Left cardiac atrium (tissue), 4 donors: ENCODE measurements at places on chromosomes 2 and 18. TPM values are rescaled to one million over a fixed set of nuclear protein-coding genes. Genes with fewer than 3 reads are reported as not detected.

- DNase-seq, result peak; percentile 46
Observed at GRCh38 chr2:54497763-54498680, 41.9 kb downstream of the SPTBN1 start.

DNA sequence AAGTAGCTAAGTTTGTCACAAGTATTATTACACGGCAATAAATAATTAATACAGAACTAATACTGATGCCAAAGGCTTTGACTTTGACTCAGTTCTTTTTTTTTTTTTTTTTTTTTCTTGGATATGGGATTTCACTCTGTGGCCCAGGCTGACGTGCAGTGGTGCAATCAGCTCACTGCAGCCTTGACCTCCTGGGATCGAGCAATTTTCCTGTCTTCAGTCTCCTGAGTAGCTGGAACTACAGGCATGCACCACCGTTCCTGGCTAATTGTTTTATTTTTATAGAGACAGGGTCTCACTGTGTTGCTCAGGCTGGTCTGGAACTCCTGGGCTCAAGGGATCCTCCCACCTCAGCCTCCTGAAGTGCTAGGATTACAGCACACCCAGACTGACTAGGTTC is 284.5 kb downstream of the SS18 start:
- no peak for DNase-seq

DNA sequence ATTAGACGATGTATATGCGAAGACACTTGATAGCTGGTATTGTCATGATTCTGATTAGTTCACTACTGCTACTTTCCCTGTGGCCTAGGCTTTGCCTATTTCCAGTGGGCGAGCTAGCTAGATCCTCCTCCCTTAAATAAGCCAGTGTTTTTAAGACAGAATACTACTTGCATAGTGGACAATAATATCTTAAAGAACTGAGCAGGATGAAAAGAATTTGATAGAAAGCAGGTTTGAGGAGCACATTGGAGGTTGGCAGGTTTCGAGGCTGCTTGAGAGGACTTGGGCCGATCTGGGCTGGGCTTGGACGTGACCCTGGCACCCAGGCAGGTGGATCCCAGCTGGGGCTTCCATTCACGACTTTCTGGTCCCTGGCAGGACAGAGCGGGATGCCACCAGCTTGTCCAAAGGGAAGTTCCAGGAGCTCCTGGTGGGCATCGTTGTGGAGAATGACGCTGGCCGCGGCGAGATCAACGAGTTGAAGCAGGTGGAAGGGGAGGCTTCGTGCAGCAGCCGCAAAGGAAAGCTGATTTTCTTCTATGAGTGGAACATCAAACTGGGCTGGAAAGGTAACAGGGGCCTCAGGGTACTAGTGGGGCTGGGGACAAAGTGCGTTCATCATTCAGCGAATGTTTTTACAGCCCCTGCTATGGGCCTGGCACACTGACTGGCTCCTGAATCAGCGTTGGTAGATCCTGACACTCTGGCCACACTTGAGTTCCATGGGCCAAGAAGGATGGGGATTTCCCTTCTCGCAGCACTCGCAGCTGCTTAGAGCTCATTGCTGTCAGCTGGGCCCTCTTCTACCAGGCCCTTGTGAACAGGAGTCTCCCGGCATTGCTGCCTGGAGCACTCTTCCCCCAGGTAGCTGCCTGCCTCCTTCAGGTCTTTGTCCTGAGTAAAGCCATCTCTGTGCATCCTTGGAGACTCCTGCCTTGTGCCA is 16.9 kb downstream of the C2orf74 start:
- no peak for DNase-seq

- DNase-seq, result peak; percentile 63
Observed at GRCh38 chr18:11259469-11260150, 110.2 kb upstream of the PIEZO2 start.

DNA sequence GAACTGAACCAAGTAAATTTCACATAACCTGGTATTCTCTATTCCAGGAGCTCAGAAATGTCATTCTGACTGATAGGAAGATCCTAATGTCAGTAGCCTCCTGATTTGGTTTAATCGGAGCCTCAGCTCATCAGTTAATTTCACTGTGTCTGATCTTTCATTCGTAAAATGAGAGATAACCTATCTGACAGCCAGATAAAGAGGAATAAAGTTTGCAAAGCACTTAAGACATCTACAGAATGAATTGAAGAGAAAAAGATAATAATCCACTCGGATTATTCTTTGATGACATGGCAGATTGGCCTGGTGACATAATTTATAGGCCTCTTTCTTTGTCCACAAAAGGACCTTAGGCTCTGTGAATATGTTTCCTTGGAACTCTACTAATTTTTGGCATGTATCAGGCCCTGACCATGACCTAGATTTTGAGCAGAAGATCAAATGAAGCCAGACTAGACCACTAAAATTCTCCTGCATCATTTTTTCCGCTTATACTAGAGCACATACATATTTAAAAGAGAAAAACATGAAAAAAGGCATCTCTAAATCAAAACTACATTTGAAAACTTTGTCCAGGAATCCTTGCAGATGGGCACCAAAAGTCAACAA is 312.4 kb downstream of the MTX2 start:
- no peak for DNase-seq

DNA sequence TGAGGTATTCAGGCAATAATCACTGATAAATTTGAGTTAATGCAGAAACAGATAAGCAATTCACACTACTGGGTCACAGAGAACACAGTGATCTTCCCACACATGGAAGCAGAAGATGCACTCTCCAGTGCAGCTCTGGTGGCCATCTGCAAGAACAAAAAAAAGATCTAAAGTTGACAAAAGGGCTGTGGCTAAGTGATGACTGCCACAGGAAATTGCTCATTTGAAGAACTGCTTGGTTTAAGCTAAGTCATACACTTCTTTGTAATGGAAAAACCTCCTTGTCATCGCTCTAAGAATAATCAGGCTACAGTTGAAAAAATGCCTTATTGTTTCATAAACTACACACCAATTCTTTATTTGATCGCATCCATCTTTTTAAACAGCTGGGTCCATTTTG is 115.1 kb downstream of the DTNB start:
- no peak for DNase-seq

DNA sequence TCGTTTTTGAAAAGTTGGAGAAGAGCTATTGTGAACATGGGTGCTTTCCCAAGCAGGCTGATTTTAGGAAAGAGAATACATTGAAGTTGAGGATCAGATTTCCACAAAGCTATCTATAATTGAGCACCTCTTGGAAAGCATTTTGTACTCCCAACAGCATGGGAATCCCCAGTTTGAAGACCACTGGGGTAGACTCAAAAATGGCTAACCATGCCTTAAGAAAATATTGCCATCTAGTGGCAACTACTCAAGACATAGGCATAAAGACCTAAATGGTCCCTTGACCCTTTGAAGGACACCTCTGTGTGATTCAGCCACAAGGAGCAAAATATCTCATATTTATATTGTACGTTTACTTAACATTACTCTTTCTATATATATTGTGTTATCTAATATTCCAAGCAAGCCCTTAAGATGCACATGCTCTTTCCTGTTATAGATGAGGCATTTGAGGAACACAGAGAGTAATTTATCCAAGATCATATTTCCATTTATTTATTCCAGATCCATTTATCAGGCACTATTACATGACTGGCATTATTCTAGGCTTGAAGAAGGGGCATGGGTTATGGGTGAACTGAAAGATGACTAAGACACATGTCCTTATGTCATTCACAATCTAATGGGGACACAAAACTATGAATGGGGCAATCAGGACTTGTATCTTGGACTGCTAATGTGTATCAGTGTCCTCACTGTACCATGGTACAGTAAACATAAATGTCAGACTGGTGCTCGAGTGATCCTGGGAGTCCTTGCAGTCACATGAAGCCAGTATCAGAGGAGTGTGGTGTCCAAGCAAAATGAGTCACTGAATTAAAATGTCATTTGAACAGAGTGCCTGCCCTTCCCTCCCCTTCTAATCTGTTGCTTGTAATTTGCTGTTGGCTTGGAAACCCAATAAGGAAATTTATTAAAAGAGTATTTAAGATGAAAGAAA is 121.0 kb upstream of the XPO1 start:
- no peak for DNase-seq

- no peak for DNase-seq
Observed at GRCh38 chr2:110805894-110806452, 73.6 kb downstream of the ACOXL start.

GRCh38 chr2:100936972-100937542 is 65.0 kb upstream of the RPL31 start:
- no peak for DNase-seq

GRCh38 chr2:216385478-216385877 is 13.2 kb upstream of the MARCHF4 start:
- DNase-seq, result no peak

- DNase-seq, result no peak
Observed at GRCh38 chr2:11215407-11215806, 60.1 kb downstream of the SLC66A3 start.

GRCh38 chr18:63067939-63068338 is 251.6 kb downstream of the BCL2 start:
- DNase-seq, result no peak

DNA sequence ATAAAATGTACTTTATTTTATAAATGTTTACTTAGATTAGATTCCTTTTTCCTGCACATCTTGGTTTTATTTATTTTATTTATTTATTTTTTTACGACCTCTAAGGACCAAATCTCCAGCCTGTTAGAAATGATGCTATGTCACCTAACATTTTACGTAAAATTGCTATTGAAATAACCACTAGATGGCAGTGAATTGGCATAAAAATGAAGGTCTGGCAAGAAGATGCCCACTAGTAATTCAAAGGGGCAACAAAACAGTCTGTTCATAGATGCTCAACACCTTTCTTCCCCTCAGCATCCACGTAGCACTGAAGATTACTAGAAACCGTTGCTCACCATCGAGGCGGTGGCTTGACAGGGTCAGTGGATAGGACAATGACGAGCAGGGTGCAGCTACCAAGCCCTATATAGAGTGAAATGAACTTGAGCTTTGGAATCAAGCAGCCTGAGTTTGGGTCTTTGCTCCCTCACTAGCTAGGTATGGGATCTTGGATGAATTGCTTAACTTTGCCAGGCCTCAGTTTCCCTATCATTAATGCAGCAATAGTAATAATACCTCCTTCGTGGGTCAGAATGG is 128.7 kb upstream of the L3MBTL4 start:
- DNase-seq, result no peak

- DNase-seq, result no peak
Observed at GRCh38 chr2:70698847-70699246, 69.2 kb downstream of the ADD2 start.

- DNase-seq, result peak; percentile 66
Observed at GRCh38 chr2:236512902-236513435, 56.7 kb upstream of the ACKR3 start.

GRCh38 chr2:111624411-111625156 is 259.4 kb downstream of the ANAPC1 start:
- DNase-seq, result no peak

- DNase-seq, result no peak
Observed at GRCh38 chr2:64202206-64202845, 58.1 kb upstream of the PELI1 start.

DNA sequence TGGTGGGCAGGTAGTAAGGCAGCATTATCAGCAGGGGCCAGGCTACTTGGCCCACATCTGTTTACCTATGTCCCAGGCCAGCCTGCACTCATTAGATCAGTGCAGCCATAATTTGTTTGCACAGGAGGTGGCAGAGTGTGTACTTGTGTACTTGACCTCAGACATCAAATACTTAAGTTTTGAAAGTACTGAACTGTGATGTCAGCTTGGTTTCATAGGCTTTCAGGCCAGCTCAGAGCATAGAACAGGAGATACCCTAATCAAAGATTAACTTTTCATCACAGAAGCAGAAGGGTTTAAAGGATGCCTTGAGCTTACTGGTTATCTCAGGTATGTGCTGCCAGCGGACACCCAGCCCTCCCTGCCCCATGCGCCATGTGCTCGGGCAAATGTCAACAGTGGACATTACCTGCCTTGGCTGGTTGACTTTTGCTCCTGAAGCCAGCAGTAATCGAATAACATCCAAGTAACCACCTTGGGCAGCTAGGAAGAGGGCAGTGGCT is 33.2 kb downstream of the ANKRD29 start:
- no peak for DNase-seq

GRCh38 chr2:33292981-33293595 is 183.4 kb upstream of the RASGRP3 start:
- no peak for DNase-seq

Gene ELOA2
- not detected for total RNA-seq

Gene MTHFD2
- total RNA-seq, result 21.8 TPM

Gene MEP1B
- total RNA-seq, result not detected

Gene GTF3C2
- 17.7 TPM for total RNA-seq

Gene ST8SIA3
- not detected for total RNA-seq

Gene BOK
- 20.4 TPM for total RNA-seq

Gene MAP3K19
- total RNA-seq, result not detected

Gene DNAJC5G
- 0.41 TPM for total RNA-seq

Gene ABCG5
- not detected for total RNA-seq

Gene LIMS4
- 4.0 TPM for total RNA-seq

Gene ACKR3
- total RNA-seq, result 27.4 TPM

Gene UPP2
- total RNA-seq, result not detected

Gene GREB1
- 9.6 TPM for total RNA-seq

Gene OR6B3
- not detected for total RNA-seq
